ENCODE measurements at places on chromosomes 5 and 9.

DNA sequence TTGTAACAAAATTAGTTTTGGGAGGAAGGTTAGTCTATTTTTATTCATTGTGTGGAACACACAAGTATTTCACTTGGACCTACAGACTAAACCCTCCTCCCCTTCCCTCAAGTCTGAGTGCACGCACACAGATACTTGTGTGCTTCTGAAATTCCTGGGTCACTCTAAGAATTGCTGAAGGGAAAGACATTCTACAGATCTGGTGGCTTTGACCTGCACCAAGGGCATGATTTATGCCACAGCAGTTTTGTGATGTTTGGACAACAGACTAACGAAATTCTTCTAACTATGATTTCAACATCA lies 150.5 kb downstream of the ARL15 start:
- peak; percentile 81 for DNase-seq

DNA sequence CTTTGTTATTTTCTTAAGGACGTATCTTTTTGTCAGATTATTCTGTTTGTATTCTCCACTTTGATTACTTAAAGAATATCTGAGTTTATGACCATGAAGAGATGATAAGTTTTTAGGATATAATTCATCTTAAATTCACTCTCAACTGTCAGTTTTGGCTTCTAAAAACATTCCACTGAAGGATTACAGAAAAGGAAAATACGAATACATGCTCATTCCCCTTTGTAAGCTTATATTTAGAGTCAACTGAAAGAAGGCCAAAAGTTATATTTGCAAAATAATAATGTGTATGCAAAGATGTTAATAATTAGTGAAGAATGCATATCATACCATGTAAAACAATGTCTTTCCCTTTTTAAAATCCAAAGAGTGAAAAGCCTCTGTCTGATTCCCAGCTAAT lies 52.5 kb downstream of the ZNF474 start:
- DNase-seq: no peak

DNA sequence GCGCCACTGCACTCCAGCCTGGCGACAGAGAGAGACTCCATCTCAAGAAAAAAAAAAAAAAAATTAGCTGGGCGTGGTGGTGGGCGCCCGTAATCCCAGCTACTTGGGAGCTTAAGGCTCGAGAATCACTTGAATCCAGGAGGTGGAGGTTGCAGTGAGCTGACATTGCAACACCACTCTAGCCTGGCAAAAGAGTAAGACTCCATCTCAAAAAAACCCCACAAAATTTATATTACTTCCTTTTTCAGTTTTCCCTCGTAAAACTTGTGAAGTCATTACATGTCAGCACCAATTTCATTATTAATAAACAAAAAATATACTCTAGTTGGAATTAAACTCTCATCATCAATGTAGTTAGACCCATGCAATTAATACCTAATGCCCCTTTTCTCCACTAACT lies 43.9 kb downstream of the SHLD3 start:
- DNase-seq: no peak

DNA sequence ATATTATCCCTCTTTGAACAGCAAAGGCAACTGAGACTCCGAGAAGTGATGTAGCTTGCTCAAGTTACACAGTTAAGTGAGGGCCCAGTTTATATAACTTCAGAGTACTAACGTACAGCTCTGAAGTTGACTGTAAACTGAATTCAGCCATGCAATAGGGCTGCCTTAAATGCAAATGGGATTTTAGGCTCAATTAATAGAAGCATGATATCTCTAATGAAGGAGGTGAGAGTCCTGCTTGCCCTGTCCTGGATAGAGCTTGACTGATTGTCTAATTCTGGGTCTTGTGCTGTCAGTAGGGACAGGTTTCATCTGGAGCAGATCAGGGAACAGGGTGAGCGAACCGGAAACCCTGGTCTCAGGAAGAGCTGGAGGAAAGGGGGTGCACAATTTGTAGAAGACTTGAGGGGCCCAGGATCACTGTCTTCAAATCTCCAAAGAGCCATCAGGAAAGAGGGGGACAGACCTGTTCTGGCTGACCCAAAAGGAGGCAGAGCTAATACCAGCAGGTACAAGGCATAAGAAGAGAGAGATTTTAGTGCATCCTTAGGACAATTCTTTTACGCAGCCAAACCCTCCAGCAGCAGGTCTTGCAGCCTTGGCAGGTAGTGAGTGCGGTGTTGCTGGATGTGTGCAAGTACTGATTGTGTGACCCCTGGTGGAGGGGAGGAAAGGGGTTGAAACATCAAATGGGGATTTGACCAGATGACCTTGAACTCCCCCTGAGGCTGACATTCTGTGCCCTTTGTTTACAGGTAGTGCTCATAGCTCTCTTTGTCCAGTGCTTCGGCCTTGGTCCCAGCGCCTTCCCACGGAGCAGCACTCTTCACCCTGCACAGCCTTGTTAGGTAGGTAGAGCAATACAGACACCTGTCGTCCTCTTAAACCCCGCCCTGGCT lies 13.0 kb downstream of the GSN start:
- DNase-seq: no peak

DNA sequence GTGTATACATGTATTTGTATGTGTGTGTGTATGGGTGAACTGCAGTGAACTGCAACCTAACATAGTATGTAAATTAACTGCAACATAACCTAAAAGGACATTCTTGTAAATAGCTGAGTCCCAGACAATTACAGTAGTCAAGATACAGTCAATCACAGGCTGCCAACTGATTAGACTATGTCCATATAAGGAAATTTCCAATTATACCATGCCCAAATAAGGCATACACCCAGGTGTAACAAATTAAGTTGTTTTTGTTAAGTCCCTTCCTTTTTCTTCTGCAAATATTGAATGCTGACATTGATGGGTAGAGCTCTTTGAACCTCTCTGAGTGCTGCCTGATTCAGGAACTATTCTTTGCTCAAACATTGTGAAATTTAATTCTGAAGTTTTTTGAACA lies 594.6 kb upstream of the FAM174A start:
- no peak for DNase-seq
